ENCODE measurements at places on chromosomes 1 and 21. TPM values are rescaled to one million over a fixed set of nuclear protein-coding genes. Genes with fewer than 3 reads are reported as not detected.

The DCLRE1B gene
- total RNA-seq, result 1.9 TPM

The INSRR gene
- total RNA-seq, result not detected

The NEK2 gene
- 33.9 TPM for total RNA-seq

The FMO2 gene
- not detected for total RNA-seq

The RNU1-1 gene
- total RNA-seq, result under 0.01 TPM

The RIPPLY3 gene
- total RNA-seq, result not detected

The DCDC2B gene
- total RNA-seq, result not detected

The GFI1 gene
- 0.15 TPM for total RNA-seq

The LCE1B gene
- not detected for total RNA-seq

The C8A gene
- not detected for total RNA-seq

The SYCP1 gene
- not detected for total RNA-seq

The ADAMTS1 gene
- total RNA-seq, result 26.0 TPM

The OR2L3 gene
- not detected for total RNA-seq

The EIF3I gene
- 395 TPM for total RNA-seq

The CDC20 gene
- 62.0 TPM for total RNA-seq

The MPZ gene
- 0.32 TPM for total RNA-seq

The HES4 gene
- total RNA-seq, result 109 TPM

The PAPPA2 gene
- total RNA-seq, result under 0.01 TPM

The FCGR1A gene
- not detected for total RNA-seq

The DMBX1 gene
- total RNA-seq, result not detected

The TFAP2E gene
- under 0.01 TPM for total RNA-seq

The VPS45 gene
- 23.1 TPM for total RNA-seq

The FAM3B gene
- not detected for total RNA-seq
